ENCODE measurements at places on chromosomes 7 and 10. TPM values are rescaled to one million over a fixed set of nuclear protein-coding genes. Genes with fewer than 3 reads are reported as not detected.

- H3K27ac ChIP-seq, result no peak overlapping the region
- peaks cover 10% of the 10 kb centered on the region for H3K4me1 ChIP-seq
- no peak for DNase-seq
- peaks cover 1% of the 10 kb centered on the region for H3K27me3 ChIP-seq
- H3K36me3 ChIP-seq, result no peaks in the 10 kb centered on the region
- no peak overlapping the region for H3K4me3 ChIP-seq
Measured at GRCh38 chr7:110399421-110399820, 691.5 kb upstream of the LRRN3 start.

DNA sequence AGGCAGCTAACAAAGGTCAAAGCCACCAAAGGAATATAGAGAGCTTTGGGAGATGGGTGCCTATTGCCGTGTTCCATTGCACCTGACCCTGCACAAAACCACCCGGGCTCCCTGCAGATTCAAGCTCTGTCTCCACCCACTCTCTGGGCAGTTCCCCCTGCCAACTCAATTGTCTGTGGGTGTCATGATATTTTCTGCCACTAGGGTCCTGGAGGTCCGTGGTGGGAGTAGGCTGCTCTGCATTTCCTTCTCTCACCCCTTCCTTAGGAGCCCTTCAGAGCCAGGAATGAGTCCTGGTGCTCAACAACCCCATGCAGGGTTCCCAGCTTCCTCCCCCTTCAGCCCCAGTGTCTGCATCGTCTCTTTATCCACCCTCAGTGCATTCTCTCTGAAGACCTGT is 34.1 kb downstream of the PNLIPRP2 start:
- peaks cover 3% of the 10 kb centered on the region for H3K36me3 ChIP-seq
- no peak overlapping the region for H3K4me3 ChIP-seq
- H3K4me1 ChIP-seq, result no peaks in the 10 kb centered on the region
- H3K27me3 ChIP-seq, result peaks cover 3% of the 10 kb centered on the region
- H3K27ac ChIP-seq, result no peak overlapping the region

- no peaks in the 10 kb centered on the region for H3K27me3 ChIP-seq
- H3K27ac ChIP-seq, result no peak overlapping the region
- DNase-seq, result no peak
- no peaks in the 10 kb centered on the region for H3K36me3 ChIP-seq
Measured at GRCh38 chr10:96288151-96288621, 16.0 kb upstream of the DNTT start.

GRCh38 chr10:103452506-103453230 is 498 bp upstream of the CALHM2 start:
- H3K27ac ChIP-seq, result no peak overlapping the region
- no peak for DNase-seq
- H3K4me3 ChIP-seq, result peak overlapping the region; percentile 34
- peaks cover 10% of the 10 kb centered on the region for H3K36me3 ChIP-seq
- H3K27me3 ChIP-seq, result peaks cover under 1% of the 10 kb centered on the region

DNA sequence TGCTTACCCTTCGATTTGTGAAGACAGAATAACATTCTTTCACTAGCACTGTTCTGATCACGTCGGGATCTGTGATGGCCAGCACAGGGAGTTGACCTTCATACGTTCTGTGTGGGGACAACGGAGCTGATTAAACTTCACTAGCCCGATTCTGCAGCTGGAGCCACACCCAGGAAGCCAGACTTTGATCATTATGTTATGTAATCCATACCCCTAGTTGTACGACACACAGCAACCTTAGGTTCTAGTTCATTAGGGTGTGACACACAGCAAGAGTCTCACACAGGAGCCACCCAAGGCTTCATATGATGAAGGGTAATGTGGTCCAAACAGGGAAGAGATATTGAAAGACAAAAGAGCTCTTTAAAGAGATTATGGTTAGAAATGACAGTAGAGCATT is 7.2 kb downstream of the CYP3A5 start:
- H3K27ac ChIP-seq, result no peak overlapping the region
- DNase-seq, result no peak
- H3K27me3 ChIP-seq, result no peaks in the 10 kb centered on the region
- no peaks in the 10 kb centered on the region for H3K36me3 ChIP-seq
- no peak overlapping the region for H3K4me3 ChIP-seq
- H3K4me1 ChIP-seq, result no peaks in the 10 kb centered on the region

- H3K4me1 ChIP-seq, result peaks cover 16% of the 10 kb centered on the region
- no peaks in the 10 kb centered on the region for H3K36me3 ChIP-seq
- no peak overlapping the region for H3K27ac ChIP-seq
- peaks cover 7% of the 10 kb centered on the region for H3K27me3 ChIP-seq
Measured at GRCh38 chr7:157462419-157462771, 125.6 kb downstream of the DNAJB6 start.

GRCh38 chr10:93475871-93476270 is 6.3 kb downstream of the MYOF start:
- no peak overlapping the region for H3K4me3 ChIP-seq
- H3K27ac ChIP-seq, result no peak overlapping the region
- H3K4me1 ChIP-seq, result no peaks in the 10 kb centered on the region
- H3K36me3 ChIP-seq, result no peaks in the 10 kb centered on the region
- DNase-seq, result no peak

DNA sequence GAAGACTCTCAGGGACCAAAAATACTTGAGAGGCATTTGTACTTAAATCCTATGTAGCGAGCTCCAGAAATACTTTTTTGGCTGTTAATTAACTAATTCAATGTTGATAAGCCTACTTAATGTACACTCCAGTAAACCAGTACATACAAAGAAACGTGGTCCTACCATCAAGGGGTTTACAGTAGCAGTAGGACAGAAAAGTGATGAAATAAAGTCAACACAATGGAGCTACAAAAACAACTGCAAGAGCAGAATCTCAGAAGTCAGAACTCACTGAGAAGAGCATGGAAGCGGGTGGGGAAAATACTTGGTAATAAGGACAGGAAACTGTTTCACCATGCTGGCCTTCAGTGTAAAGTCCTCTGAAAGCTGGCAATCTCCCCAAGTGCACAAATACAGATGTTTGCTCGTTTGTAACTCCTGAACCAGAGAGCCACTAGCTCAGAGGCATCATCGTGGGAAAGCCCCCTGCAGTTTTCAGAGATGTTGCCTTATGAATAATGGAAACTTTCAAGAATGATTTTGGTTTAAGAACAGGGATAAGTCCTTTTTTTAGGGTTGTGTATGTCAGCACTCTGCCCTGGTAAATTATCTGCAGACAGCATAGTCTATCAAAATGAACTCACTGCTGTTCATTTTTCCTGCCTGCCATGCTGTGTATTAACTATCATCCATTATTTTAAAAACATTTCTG is 233.2 kb downstream of the SORCS1 start:
- DNase-seq, result no peak
- no peaks in the 10 kb centered on the region for H3K27me3 ChIP-seq
- no peak overlapping the region for H3K4me3 ChIP-seq
- H3K36me3 ChIP-seq, result no peaks in the 10 kb centered on the region

- peaks cover 4% of the 10 kb centered on the region for H3K36me3 ChIP-seq
- no peak for DNase-seq
- no peak overlapping the region for H3K4me3 ChIP-seq
Measured at GRCh38 chr7:36057323-36057722, 95.7 kb upstream of the EEPD1 start.

- H3K27ac ChIP-seq, result no peak overlapping the region
- peaks cover 5% of the 10 kb centered on the region for H3K27me3 ChIP-seq
- H3K4me3 ChIP-seq, result no peak overlapping the region
- H3K4me1 ChIP-seq, result no peaks in the 10 kb centered on the region
Measured at GRCh38 chr7:151686016-151686766, 166.5 kb upstream of the RHEB start.

DNA sequence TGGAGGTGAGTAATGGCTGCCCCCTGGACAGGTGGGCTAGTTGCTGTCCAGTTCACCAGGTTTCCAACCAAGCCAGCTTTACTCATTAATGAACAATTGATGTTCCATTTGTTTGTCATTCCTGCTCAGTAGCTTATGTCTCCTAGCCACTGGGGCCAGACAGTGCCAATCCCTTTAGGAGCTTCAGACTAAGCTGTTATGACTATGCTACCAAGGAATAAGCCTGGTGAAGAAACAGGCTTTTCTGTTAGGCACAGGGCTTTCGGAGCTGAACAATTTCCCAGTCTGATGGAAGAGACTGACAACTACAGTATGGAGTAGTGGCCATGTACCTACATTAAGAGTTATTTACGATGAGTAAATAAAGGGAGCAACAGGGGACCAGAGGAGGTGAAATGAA is 2.1 kb upstream of the FMC1 start:
- no peak for DNase-seq
- peak overlapping the region; percentile 82 for H3K27ac ChIP-seq

- peaks cover 28% of the 10 kb centered on the region for H3K4me1 ChIP-seq
- no peaks in the 10 kb centered on the region for H3K36me3 ChIP-seq
- peaks cover 16% of the 10 kb centered on the region for H3K27me3 ChIP-seq
- no peak for DNase-seq
- H3K4me3 ChIP-seq, result peak overlapping the region; percentile 99
Measured at GRCh38 chr10:119209736-119210355, 2.5 kb downstream of the GRK5 start.

DNA sequence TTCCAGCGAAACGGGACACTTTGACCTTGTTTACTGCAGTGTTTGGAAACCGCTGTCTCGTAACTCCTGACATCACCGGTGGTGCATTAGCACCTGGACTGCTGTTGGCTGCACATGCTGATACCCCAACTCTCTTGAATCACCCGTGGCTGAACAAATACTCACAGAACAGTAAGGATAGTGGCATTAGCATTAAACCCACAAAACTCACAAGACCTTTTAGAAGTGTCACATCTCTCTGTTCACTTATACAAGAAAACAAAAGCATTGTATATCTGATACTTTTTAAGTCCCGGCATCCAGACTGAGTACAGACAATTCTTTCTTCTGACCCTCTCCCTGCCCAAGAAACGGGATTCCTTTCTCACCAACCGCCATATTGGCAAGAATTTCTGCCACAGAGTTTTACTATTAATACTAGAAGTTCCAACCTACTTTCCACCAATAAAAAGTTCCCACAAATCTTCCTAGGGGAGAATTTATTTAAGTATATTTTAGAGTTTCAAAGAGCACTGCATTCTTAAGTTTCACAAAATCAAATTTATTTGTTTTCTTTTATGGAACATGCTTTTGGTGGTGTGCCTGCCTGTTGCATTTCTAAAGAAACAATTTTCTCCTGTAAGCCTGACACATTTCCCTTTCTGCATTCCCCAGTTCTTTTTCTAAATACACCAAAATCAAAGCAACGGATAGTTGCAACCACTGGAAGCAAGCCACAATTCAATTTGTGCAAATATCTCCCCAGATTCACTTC is 208.4 kb upstream of the KLF14 start:
- H3K27me3 ChIP-seq, result peaks cover 2% of the 10 kb centered on the region
- no peaks in the 10 kb centered on the region for H3K36me3 ChIP-seq
- H3K27ac ChIP-seq, result no peak overlapping the region
- no peak overlapping the region for H3K4me3 ChIP-seq

- no peak overlapping the region for H3K4me3 ChIP-seq
- no peaks in the 10 kb centered on the region for H3K27me3 ChIP-seq
- no peak overlapping the region for H3K27ac ChIP-seq
- DNase-seq, result no peak
- H3K36me3 ChIP-seq, result no peaks in the 10 kb centered on the region
Measured at GRCh38 chr7:127954357-127954748, 76.9 kb downstream of the LRRC4 start.

GRCh38 chr7:44066111-44066460 is 719 bp upstream of the PGAM2 start:
- peak overlapping the region; percentile 78 for H3K27ac ChIP-seq
- no peak overlapping the region for H3K4me3 ChIP-seq
- H3K4me1 ChIP-seq, result peaks cover 17% of the 10 kb centered on the region

- DNase-seq, result no peak
- no peaks in the 10 kb centered on the region for H3K27me3 ChIP-seq
- no peaks in the 10 kb centered on the region for H3K36me3 ChIP-seq
- no peak overlapping the region for H3K4me3 ChIP-seq
- no peaks in the 10 kb centered on the region for H3K4me1 ChIP-seq
Measured at GRCh38 chr7:26777385-26777784, 87.0 kb downstream of the SKAP2 start.

GRCh38 chr7:140674899-140675701 is 2.4 kb downstream of the ADCK2 start:
- H3K36me3 ChIP-seq, result no peaks in the 10 kb centered on the region
- H3K4me1 ChIP-seq, result peaks cover 5% of the 10 kb centered on the region
- H3K4me3 ChIP-seq, result no peak overlapping the region
- peaks cover 2% of the 10 kb centered on the region for H3K27me3 ChIP-seq
- H3K27ac ChIP-seq, result no peak overlapping the region
- no peak for DNase-seq

- H3K4me3 ChIP-seq, result no peak overlapping the region
- no peaks in the 10 kb centered on the region for H3K4me1 ChIP-seq
- H3K27ac ChIP-seq, result no peak overlapping the region
- H3K27me3 ChIP-seq, result no peaks in the 10 kb centered on the region
- H3K36me3 ChIP-seq, result no peaks in the 10 kb centered on the region
Measured at GRCh38 chr7:52656098-52656497, 379.3 kb upstream of the POM121L12 start.

DNA sequence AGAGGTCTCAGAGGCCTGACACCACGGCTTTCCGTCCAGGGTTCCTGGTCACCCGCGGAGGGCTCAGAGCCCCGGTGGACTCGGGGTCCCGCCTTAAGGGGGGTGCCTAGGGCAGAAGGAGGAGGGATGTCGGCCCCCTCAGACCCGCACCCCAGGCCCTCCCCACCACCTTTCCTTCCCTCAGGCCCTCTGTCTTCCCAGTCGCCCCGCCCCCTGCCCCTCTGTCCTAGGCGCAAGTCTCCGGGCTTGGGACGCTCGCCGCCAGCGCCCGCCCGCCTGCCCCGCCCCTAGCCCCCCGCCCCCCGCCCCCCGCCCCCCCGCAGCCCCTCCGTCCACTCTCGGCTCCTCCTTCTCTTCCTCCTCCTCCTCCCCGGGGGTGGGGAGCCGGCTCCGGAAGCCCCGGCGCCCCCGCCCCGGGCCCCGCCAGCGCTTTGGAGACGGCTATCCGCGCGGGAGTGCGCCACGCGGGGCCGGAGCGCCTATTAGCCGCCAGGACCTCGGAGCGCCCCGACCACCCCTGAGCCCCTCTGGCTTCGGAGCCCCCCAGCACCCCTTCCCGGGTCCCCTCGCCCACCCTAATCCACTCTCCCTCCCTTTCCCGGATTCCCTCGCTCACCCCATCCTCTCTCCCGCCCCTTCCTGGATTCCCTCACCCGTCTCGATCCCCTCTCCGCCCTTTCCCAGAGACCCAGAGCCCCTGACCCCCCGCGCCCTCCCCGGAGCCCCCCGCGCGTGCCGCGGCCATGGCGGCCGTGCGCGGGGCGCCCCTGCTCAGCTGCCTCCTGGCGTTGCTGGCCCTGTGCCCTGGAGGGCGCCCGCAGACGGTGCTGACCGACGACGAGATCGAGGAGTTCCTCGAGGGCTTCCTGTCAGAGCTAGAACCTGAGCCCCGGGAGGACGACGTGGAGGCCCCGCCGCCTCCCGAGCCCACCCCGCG is at the start of gene AEBP1:
Gene AEBP1 (plus strand): TSS at position 423 of the 937 bp plus-strand sequence. CDS start 321 bp downstream, at position 744.
- no peaks in the 10 kb centered on the region for H3K36me3 ChIP-seq
- DNase-seq, result peak; percentile 60
- H3K4me1 ChIP-seq, result peaks cover 10% of the 10 kb centered on the region

- H3K4me3 ChIP-seq, result no peak overlapping the region
- no peaks in the 10 kb centered on the region for H3K36me3 ChIP-seq
- DNase-seq, result no peak
- H3K27me3 ChIP-seq, result peaks cover 5% of the 10 kb centered on the region
Measured at GRCh38 chr7:82339958-82340357, 103.6 kb downstream of the CACNA2D1 start.

The PARD3 gene
- total RNA-seq, result 22.9 TPM

The TSPAN13 gene
- 81.1 TPM for total RNA-seq

The ADK gene
- total RNA-seq, result 16.4 TPM

The TWIST1 gene
- total RNA-seq, result not detected

The CYP3A4 gene
- not detected for total RNA-seq

The PHKG1 gene
- total RNA-seq, result not detected

The RBM20 gene
- total RNA-seq, result 5.8 TPM

The CLCN1 gene
- 0.56 TPM for total RNA-seq

The SAMD9 gene
- not detected for total RNA-seq
